ENCODE measurements at places on chromosomes 13 and 19.
A peak's percentile ranks its signal among the peaks of the same experiment; 100 is the strongest.

- DNase-seq = peak; percentile 68
These were observed 6.4 kb downstream of the LYL1 start for GRCh38 chr19:13095934-13096927.

DNA sequence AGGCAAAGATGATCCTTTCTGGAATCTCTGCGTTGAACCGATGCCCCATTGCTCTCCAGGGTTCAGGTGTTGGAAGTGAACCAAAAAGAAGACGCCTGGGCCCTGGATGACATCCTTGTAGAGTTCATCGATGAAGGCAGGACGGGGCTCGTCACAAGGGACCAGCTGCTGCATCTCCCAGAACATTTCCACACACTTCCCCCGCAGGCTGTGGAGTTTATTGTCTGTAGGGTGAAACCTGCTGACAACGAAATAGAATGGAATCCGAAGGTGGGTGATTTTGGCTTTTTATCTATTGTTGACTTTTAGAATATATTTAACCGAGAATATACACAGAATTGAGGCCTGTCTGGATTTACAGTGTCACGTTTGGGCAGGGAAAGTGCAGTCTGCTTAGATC is 58.4 kb downstream of the SLC7A9 start:
- DNase-seq = no peak

GRCh38 chr19:42175952-42176648 is 41.4 kb downstream of the DEDD2 start:
- peak; percentile 46 for DNase-seq

DNA sequence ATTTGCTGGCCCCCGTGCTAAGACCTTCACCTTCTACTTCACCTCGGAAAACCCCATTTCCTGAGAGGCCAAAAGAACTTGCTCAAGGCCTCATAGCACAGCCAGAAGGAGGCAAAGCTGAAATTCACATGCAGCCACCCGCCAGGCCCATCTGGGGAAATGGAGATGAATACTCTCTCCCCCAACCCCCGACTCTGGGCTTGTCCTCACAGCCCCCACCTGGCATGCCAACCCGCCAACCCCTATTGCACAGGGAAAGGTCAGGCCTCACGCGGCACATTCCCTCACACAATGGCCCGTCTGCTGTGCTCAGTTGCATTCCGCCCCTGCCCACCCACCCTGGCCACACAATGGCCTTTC is 3.2 kb downstream of the PRX start:
- no peak for DNase-seq

DNA sequence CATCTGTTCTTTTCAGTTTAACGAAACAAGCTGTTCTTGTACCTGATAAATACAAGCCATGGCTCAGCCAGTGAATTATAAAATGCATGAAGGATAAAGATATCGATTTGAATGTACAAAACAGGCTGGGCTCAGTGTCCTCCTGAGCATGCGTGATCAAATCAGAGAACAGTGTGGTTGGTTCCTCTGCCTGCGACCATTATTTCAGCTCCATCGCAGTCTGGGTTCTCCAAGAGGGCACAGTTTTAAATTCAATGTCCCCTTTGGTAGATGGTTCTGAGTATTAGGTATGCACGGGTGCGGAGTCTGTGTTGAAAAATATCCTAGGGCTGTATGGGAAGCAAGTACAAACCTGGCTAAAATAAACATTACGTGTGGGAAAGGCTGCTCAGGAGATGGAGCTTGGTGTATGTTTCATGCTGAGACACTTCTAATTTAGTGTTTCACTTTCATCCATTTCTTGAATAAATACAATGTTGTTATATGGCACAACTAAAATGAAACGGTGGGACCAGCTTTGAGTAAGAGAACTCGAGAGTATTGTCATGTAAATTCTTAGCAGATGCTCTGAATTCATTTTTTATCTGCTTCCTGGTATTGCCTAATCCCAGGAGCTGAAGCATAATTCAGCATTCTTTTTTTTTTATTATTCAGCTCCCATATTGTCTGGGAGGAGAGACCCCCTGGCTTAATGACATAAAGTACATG is 458.7 kb downstream of the MYO16 start:
- no peak for DNase-seq

- no peak for DNase-seq
These were observed 122.3 kb downstream of the ATP8A2 start for GRCh38 chr13:25493931-25494640.

- DNase-seq = no peak
These were observed 24.4 kb downstream of the SLC25A15 start for GRCh38 chr13:40813667-40814454.

DNA sequence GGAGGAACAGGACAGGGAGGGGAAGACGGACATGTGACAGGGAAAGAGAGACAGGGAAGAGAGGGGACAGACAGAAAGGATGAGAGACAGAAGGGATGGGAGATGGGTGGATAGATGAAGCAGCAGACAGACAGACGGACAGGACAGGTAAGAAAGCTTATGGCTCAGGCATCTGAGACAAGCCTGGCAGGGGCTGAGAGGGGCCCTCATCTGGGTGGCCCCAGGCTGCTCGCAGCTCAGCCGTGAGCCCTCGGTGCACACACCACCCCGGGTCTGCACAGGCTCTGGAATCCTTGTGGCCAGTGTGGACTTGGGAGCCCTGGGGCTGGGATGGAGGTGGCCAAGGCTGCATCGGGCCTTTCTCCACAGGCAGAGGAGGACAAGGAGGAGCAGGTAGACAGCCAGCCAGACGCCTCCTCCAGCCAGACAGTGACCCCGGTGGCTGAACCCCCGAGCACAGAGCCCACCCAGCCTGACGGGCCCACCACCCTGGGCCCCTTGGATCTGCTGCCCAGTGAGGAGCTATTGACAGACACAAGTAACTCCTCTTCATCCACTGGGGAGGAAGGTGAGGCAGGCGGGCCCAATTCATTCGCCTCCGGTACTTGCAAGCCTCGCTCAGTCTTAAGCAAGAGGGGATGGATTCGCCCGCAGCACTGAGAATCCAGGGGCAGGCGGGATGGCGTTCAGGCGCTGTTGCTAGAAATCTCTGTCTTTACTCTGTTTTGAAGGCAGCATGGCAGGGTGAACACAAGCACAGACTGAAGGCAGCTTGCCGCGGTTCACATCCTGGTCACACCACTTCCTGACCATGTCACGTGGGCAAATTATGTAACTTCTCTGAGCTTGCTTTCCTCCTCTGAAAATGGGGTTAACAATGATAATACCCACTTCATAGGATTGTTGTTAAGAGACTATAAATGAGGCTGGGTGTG is 14.0 kb downstream of the GRAMD1A start:
- DNase-seq = no peak
